Foreskin melanocyte (primary cell): ENCODE measurements at places on chromosomes 6 and 20.

- DNase-seq = no peak
Measured at GRCh38 chr6:112205427-112206109, 48.8 kb downstream of the LAMA4 start.

GRCh38 chr20:45311589-45312211 is 3.6 kb upstream of the MATN4 start:
- no peak for DNase-seq

- no peak for DNase-seq
Measured at GRCh38 chr6:42727627-42728026, 5.2 kb upstream of the PRPH2 start.

GRCh38 chr6:14313248-14313647 is 195.7 kb downstream of the CD83 start:
- no peak for DNase-seq

GRCh38 chr6:24836109-24836508 is 37.4 kb upstream of the ARMH2 start:
- no peak for DNase-seq

GRCh38 chr6:107179004-107179403 is 63.7 kb upstream of the BEND3 start:
- DNase-seq = no peak

DNA sequence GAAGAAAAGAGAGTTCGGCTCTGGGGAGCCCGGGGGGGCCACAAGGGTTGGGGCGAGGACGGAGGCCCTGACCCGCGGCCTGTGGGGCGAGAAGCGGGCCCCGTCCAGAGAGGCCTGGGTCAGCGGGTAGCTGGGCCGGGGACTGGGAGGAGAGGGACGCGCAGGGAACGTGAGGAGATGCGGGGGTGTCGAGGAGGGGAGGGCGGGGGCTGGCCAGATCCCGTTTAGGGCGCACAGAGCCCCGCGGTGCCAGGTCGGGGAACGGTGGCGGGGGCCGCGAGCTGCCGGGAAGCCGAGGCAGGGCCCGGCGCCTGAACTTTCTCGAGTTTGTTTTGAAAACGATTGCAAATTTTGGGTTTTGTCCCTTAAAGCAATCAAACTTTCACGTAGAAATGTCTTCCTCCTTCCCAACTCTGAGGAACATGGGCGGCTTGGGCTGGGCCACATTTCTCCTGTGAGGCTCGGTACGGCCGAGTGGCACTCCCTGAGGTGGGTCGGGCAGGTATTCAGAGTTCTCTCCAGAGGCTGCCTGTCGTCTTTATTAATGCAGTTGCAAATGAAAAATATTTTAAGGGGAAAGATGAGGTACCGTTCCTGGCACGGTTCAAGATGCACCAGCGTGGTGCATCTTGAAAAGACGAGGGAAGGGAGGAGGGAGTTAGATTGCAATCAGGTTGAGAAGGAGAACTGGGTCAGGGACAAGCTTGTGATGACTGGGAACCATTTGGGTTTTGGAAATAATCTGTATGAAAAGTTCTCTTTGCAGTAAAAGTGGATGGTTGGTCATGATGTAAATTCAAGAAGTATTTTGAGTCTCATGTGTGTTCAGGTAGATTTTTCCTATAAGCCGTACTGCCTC is 972 bp downstream of the RNF8 start:
- DNase-seq = no peak

GRCh38 chr6:163554663-163555062 is 140.1 kb downstream of the QKI start:
- DNase-seq = peak; percentile 44

DNA sequence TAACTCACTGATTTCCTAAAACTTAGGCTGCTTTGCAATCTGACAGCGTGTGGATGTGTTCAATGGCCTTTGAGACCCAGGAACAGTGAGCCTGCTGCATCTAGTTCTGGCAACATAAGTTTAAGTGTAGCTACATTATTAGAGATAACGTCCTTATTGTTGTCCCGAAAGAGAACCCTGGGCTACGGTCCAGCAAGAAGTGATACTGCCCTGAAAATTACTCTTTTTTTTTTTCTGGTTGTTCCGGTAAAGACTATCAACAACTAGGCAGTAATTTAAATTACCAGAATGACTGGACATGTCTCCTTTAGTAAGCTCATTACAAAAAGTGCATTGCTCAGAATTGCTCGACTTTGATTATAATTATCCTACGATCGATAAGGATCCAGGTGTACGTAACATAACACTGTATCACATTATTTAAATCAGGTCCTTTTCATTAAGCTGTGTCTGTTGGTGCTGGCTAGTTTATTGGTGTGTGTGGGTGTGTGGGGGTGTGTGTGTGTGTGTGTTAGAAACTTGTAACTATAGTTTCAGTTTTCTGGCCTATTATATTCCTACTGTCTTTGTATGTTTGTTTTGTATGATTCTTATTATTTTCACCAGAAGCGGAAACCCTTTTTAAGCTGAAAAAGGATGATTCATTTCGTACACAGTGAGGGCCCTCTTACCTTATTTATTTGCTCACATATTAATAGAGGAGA is 3.0 kb downstream of the TSHZ2 start:
- no peak for DNase-seq

DNA sequence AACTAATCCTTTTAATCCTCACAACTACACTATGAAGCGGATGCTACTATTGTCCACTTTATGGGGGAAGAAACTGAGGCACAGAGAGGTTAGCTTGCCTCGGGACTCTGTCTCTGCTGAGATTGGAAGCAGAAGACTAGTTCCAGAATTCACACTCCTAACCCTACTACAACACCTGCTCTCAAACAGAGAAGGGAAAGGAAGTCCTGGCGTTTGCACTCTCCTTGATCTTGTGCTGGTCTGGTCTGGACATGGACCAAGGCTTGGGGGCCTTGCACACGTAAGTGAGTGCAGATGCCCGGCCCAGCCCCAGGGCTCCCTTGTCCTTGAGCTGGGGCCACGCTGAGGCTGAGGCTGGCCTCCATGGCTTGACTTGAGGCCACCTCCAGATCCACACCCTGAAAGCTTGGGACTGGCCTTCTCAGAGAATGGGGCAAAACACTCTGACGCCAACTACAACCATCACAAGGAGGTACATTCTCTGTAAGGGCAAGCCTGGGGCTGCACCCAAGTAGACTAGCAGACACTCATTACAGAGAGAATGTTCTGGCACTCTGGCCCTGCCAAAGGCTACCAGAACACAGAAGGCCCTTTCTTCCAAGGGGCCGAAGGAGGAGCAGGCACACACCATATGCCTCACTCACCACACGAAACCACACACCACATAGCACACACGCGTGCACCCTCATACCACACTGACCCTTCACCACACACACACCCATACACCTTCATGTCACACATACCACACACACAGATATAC is 33.3 kb upstream of the EZR start:
- DNase-seq = peak; percentile 66

DNA sequence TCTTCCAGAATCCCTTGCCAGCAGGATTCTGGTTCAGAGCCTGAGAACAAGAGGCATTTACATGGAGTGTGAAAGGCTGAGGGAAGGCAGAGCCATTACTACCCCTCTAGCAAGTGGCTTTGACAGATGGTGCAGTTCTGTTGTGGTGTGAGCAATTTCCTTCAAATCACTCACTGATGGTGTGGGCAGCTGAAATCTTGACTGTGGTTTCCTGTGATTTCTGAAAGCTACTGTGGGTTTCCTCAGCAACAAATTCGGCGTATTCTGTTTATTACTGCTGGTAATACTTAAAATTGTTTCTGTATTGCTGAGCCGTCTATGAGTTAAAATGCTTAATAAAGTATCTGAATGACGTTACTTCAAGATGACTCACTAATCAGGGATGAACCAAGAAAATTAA is 181.5 kb upstream of the TCF21 start:
- DNase-seq = peak; percentile 71

GRCh38 chr6:161434350-161434749 is 160.5 kb upstream of the AGPAT4 start:
- DNase-seq = peak; percentile 24

DNA sequence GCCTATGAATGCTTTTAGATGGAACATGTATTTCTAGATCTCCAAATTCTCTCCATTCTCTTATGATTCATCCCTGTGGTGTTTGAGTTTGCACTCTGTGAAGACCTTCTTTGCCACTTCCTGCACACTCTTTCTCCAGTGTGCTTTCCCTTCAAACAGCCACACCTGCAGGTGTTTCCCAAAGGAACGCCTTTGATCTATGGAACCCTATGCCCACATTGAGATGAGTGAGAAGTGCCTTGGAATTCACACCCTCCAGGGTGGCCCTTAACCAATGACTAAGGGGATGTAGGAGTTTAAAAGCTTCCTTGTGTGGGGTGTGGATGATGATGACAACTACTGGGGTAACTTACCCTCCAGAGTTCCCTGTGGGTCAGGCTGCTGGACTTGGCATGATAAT is 570.1 kb downstream of the DHX35 start:
- DNase-seq = no peak

DNA sequence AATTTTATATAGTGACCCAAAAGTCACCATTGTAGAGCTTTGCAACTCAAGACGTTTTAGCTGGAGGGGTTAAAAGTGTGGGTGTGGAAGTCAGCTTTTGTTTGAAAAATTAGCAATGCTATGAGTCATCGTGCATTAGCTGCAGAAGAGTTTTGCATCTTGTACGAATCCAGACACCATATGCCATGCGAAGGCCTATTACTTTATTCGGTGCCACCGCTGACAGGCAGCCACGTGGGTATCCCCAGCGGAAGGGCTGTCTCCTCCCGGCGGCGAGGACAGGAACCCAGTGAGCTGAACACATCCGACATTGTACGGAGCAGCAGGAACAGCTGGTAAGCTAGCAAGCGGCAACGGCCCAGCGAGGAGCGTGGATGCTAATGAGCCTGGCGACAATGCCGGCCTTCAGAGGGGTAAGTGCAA is 84.4 kb downstream of the INSM1 start:
- DNase-seq = peak; percentile 96

DNA sequence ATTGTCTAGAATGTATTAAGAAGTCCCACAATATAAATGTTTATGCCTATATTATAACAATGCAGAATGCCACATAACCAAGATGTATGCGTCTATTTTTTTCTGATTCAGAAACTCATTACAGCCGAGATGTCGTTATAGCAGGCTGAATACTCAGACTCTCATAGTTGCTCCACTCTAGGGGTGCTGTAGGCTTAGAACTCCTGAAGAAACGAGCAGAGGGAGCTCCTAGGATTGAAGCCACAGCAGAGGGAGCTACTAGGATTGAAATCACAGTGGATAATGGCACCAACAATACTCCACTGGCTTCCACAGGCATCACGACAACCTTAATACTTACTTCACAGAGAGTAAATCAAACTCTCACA is 208.9 kb downstream of the KIF16B start:
- DNase-seq = no peak

- no peak for DNase-seq
Measured at GRCh38 chr6:82015043-82015442, 232.5 kb downstream of the IBTK start.

DNA sequence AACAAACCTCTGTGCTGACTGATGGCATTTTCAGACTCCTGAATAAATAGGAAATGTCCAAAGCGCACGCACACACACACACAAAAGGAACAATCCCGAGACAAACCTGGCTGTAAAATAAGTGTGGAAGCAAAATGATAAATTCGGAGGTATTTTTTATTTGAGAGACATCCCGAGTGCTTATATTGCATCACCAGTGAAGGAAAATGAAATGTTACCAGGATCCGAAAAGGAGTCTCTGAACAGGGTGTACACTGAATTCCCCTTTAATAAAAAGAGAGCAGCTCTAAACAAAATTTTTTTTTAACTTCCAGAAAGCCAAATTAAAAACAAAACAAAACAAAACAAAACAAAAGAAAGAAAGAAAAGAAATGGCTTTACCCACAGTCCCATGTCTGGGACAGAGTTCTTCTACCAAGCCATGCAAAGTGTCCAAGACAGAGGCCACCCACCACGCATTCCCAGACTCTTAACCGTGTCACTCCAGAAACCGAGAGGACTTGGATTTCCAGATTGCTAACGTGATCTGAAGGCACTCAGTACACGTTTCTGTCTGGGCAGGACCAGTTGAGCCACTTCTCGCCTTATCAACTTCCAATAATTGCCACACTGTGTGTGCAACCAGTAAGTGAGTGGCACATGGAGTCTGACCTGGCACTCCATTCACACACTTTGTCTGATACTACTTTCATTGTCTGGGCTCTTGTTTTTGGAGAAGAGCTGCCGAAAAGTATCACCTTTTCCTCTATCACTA is 817 bp downstream of the ME1 start:
- no peak for DNase-seq

DNA sequence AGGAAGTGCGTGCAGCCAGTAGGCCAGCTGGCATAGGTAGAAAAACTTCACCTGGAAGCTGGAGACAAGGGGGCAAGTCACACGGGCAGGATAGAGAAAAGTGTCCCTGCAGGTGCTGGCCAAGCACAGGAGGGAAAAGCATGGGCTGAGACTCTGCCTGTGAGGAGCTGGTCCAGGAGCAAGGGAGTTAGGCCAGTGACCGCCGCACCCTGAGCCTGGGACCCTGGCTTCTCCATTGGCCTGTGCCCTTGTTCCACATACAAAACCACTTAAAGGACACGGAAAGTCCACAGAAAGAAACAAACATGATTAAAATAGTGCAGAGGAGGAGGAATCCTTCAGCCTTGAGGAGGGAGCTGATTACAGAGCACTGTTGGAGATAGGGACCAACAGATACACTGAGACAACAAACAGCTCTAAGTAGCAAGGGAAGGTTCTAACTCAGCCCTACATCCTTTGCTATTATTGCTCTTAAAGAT is 68.6 kb downstream of the TRAM2 start:
- no peak for DNase-seq

DNA sequence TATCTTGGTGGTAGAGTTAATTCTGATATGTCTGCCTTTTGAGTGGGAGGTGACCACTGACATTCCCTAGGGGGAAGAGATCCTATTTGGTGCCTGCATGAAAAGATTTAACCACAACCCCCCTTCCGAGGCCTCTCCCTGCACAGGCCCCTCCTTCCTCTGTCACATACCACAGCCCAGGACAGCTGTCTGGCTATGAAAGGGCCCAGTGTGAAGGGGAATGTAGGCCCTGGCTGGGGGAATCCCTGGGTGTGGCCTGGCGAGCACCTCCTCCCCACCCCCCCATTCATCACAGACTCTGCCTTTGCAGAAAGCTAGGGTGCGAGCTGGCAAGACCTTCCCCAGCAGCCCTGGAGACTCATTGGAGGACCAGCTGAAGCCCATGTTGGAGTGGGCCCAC is 27.4 kb upstream of the MAPRE1 start:
- peak; percentile 89 for DNase-seq

DNA sequence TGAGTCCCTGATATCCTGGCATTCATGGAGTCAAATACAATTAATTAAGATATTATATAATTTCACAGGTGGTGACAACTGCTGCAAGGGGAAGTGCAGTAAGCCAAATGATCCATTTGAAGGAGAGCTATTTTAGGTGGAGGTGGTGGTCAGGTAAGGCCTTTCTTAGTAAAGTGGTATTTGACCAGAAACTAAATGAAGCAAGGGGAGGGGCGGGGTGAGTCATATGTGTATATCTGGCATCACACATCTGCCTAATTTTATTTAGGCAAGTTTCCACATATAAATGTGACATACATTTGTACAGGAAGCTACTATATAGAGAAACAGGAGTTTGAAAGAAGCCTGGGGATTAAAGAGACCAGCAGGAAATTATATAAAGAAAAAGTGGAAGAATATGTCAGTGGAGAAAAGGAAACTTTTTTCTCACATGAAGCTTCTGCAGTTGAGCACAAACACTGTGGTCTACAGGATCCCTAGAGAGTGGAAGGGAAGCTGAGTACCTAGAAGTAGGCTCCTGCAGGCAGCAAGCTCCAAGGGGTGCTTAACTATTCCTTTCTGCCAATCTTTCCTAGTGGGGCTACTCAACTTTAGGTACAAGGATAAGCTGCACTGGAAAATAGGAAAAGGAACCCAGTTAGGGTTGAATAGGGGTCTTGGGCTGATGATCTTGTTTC is 99.6 kb downstream of the OGFRL1 start:
- no peak for DNase-seq
